ENCODE measurements at places on chromosomes 3 and 15.

GRCh38 chr3:48429960-48430707 lies at the start of gene PLXNB1:
Gene PLXNB1, minus strand, starts transcription at chr3:48430086. Its CDS starts 5,475 bp downstream, at chr3:48424611.
- peak; percentile 37 for DNase-seq

GRCh38 chr15:70722266-70723121 lies 40.9 kb downstream of the UACA start:
- DNase-seq, result peak; percentile 58

DNA sequence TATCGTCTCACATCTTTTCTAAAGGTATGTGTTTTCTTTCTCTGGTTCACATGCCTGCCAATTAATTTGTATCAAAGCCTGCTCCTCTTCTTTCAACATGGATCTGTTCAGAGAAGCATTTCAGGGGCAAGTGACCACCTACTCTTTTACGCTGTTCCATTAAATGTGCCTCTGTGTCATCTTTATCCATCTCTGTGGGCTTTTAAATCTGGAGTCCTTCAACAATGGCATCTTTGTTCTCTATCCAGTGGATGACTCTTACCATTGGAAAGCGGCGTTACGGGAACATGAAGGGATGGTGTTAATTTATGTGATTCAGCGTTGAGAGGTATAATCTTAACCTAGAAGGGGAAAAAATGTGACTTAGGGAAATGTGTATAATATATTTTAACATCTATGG lies 92.7 kb upstream of the CFAP20DC start:
- no peak for DNase-seq

- DNase-seq, result peak; percentile 73
Observed at GRCh38 chr15:66071921-66072295, 181.6 kb downstream of the MEGF11 start.

GRCh38 chr3:62248734-62249483 lies 124.4 kb downstream of the FEZF2 start:
- no peak for DNase-seq

DNA sequence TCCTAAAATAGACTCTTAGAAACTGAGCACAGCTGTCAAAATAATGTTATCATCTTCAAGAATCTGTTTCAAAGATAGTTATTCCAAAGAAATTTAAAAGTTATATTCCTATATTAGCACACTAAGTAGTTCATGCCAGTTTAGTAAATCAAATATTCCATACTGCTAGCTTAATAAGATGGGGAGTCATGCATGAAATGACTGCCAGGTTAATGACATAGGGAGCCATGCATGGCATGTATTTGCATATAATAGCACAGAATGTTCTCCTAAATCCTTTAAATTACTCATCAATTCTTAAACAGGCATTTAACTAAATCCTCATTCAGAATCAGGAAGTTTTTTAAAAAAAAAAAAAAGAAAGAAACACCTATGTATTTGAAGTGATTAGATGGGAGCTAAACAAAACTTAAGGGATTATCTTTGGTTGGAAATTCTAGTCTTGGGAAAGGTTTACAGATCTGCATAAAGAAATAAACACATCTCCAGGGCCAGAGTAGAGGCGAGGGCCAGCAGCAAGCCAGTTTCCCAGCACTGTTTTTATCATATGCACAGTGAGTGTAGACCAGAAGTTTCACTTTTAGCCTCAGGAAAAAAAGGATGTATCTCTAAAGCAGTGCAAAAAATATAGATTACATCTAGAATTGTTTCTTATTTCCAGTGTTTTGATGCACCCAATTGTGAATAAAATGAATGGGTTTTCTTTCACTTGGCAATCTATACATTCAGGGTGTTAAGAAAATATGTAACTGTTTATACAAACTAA lies 366.4 kb upstream of the AGTR1 start:
- DNase-seq, result no peak

GRCh38 chr3:120614765-120615164 lies 18.6 kb downstream of the NDUFB4 start:
- no peak for DNase-seq

DNA sequence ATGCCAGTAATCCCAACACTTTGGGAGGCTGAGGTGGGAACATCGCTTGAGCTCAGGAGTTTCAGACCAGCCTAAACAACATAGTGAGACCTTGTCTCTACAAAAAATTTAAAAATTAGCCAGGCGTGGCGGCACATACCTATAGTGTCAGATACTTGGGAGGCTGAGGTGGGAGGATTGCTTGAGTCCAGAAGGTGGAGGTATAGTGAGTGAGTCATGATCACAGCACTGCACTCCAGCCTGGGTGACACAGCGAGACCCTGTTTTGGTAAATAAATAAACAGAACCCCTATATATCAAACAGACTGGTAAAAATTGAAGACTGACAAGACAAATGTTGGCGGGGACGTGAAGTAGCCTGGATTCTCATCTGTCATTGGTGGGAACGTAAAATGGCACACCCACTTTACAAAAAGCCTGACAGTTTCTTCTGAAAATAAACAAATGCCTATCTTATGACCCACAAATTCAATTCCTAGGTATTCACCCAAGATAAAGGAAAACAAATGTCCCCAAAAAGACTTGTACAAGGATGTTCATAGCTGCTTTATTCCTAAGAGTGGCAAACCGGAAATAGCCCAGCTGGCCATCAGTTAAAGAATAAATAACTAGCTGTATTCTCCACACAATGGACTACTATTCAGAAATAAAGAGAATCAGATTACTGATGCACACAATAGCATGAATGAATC lies 47.0 kb upstream of the GK5 start:
- no peak for DNase-seq

DNA sequence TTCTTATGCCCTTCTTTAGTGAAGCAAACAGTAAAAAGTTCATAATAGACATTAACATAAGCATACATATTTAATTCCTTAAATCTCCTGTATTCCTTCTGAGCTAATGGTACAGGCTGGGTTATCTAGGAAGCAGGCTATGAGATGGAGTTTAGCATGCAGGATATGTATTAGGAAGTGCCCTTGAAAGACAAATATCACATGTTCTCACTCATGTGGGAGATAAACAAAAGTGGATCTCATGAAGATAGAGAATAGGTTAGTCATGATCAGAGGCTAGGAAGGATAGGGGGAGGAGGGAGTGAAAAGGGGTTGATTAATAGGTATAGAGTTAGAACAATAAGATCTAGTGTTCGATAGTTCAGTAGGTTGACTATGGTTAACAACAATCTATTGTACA lies 105.4 kb downstream of the CLASP2 start:
- DNase-seq, result no peak

GRCh38 chr3:108136561-108137459 lies 46.0 kb upstream of the CD47 start:
- DNase-seq, result no peak

- DNase-seq, result peak; percentile 28
Observed at GRCh38 chr3:5095886-5096285, 26.2 kb upstream of the ARL8B start.

DNA sequence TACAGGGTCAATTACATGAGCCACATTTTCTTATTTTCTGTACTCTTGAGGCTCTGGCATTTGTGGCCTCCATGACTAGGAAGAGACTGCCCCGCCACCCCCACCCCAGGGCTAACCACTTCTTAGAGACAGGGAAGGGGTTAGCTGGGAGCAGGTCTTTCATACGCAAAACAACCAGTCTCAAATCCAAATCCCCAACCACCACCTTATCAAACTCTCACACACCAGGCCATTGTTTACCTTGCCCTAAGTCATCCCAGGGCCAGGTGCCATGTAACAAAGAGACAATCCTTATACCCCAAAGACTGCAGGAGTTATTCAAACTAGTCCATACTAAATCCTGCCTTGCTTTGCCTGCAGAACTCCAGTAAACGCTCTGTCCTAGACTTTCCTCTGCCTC lies 77.8 kb downstream of the B3GNT5 start:
- no peak for DNase-seq

DNA sequence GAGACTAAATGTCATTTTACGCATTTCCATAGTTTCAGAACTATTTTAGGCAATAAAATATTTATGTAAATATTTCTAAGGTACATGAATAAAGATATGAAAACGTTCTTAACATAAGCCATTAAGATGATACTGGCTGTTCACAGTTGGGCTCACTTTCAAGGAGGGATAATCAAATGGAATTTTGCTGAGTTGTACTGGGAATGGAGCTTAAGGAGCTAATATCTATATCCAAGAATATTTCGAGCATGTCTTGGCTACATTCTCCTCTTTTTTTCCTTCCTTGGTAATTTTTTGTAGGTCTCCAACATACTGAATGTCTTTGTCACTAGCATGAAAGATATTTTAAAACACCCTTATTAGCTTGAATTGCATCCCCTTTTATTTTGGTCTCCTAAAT lies 383.4 kb downstream of the RAP2B start:
- DNase-seq, result no peak

- DNase-seq, result peak; percentile 46
Observed at GRCh38 chr15:98881526-98882520, 125.8 kb downstream of the PGPEP1L start.

DNA sequence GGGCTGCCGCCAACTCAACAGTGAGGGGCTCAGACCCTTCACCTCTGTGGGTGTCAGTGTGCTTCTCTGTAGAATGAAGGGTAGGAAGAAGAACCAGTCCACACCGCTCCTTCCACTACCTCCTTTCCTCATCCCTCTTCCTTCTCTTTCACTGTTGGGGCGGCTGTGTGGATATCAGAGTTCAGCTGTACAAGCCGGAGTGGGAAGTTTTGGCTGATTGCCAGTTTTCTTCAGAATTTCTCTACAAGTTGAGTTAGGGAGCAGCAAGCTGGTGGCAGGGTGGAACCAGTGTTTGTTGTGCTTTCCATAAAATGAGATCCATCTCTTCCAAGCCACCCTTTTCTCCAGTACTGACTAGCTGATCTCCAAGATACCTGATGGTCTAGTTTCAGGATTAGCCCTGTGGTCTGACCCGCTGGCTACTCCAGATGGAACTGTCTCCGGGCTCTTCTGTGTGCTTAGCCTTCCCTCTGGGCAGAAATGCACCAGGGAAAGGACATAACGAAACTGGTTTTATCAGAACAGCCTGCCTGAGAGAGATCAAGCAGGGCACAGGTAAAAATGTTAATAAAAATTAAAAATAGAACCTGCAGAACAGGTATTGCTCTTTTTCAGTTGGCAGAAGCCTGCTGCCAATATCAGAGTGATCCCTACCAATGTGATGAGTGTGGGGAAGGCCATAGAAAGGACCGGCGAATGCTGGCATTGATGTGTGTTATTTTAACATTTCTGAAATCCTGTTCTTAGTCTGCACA lies 169.9 kb upstream of the TSC22D2 start:
- DNase-seq, result no peak

- no peak for DNase-seq
Observed at GRCh38 chr15:28098360-28098765, 752 bp downstream of the OCA2 start.

DNA sequence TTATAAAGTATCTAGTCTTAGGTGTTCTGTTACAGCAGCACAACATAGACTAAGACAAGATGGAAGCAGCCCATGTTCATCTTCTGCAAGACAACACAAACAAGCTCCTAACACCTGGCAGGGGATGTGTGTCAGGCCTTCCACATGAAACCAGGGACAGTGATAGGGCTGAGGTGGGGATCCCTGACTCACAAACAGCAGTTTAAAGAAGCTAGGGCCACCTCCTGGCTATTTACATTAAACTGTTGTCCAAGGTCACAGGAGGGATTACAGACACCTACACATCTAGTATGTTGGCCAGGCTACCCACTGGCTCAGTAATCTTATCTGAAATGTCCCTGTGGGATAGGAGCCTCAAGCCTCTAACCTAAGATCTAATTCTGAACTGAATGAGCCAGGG lies 211.3 kb downstream of the MINAR1 start:
- DNase-seq, result no peak

DNA sequence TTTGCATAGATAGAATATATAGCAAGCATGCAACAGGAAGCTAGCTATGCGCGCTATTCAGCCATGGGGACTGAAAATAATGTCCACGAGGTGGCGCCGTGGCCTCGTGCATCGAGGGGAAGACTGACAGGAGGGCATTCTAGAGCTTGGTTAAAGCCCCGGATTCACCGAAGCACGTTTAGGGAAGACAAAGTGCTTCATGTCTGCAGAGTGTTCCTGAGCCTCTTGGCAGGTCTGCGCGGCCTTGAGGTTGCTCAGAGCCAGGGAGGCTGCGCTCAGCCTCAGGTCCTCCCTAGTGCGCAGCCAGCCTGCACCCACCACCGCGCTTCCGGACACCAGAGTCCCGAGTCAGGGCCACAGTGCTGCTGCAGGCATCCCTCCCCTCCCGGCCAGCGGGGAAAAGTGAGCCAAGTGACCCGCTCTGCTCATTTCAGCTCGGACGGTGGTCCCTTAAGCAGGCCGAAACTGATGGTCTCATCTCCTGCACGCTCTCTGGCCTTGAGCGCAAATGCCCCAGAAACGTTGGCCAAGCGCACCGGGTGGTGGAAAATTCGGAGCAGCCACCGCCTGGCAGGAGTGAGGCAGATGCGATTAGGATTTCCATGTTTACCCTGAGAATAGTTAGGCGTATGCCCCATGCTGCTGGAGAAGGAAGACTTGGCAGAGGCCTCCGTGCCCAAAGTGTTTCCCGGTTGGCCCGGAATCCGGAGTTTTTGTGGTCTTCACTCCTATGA lies 24.8 kb downstream of the GABRA5 start:
- peak; percentile 79 for DNase-seq

- DNase-seq, result no peak
Observed at GRCh38 chr3:39548282-39548681, 80.8 kb downstream of the MOBP start.
